Stimulated activated CD8-positive, alpha-beta memory T cell treated with anti-CD3 and anti-CD28 coated beads, Interleukin-15, amount 100 ng/mL, for 1 hour (primary cell): ENCODE measurements at places on chromosomes 2 and 18.

GRCh38 chr18:79590191-79591031, 89.2 kb upstream of the CTDP1 start:
- DNase-seq, result no peak

DNA sequence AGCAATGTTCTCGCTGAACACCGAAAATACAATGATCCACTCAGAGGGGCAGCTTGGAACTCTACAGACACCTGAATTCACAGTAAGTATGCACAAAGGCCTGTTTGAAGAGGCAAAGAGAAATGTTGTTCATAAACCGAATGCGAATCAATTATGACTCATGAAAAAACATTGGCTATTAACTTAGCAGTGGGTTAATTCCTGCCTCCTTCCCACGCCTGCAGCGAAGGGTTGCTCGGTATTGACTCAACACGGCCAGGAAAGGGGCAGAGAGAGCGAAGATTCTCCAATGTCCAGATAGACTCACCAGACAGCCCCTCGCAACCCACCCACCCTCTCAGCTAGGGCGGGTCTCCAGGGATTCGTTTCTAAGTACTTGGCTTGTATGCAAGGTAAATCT, 9.4 kb downstream of the CRACDL start:
- no peak for DNase-seq

DNA sequence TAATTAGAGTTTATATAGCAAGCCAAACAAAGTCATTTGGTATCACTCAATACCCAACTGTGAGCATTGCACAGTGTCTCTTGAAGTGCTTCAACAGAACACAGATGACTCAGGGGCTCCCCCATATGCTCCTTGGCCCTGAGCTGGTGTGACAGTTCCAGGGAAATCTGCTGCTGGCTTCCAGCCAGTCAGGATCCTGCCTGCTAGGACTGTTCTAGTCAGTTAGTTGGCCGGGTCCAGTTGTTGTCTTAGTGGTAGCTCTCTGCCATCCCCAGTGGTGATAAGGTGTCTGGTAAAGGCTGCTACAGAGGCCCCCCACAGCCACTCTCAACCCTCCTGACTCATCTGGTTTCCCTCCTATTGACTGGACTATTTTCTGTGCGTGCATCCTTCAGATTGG, 100.3 kb downstream of the IRS1 start:
- no peak for DNase-seq

DNA sequence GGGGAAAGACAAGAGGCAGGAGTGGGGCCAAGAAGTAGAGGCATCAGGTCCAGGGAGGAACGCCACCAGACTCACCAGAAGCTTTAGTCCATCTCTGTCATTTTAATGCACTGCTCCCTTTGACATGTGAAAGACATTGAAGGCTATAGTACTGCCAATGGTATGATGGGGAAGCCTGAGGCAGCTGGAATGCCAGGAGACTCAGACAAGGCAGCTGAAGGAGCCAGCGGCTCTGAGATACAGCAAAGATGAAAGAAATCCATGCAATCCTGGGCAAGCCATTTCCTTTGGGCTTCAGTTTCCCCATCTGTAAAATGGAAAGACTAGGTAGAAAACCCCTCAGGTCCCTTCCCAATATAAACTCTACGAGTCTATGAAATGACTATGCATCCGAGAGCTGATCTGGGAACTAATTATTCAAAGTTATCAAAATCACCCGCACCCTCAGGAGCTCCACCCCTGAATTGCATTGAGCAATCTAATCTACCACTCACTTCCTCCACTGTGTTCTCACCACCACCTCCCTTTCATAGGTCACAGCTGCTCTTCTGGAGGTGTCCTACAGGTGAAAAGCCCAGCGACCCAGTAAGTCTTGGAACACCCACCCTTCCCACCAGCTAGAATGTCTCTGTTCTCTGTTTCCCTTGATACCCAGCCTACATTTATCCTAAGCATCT, 3.1 kb downstream of the CXCR2 start:
- no peak for DNase-seq

DNA sequence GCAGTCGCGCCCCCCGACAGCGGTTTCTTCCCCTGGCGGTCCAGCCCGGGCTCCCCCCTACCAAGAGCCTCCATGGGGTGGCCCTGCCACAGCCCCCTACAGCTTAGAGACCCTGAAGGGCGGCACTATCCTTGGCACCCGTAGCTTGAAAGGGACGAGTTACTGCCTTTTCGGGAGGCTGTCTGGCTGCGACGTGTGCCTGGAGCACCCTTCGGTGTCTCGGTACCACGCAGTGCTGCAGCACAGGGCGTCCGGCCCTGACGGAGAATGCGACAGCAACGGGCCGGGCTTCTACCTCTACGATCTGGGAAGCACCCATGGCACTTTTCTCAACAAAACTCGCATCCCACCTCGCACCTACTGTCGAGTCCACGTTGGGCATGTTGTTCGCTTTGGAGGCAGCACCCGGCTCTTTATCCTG, 475 bp downstream of the SLC4A1AP start:
- no peak for DNase-seq

DNA sequence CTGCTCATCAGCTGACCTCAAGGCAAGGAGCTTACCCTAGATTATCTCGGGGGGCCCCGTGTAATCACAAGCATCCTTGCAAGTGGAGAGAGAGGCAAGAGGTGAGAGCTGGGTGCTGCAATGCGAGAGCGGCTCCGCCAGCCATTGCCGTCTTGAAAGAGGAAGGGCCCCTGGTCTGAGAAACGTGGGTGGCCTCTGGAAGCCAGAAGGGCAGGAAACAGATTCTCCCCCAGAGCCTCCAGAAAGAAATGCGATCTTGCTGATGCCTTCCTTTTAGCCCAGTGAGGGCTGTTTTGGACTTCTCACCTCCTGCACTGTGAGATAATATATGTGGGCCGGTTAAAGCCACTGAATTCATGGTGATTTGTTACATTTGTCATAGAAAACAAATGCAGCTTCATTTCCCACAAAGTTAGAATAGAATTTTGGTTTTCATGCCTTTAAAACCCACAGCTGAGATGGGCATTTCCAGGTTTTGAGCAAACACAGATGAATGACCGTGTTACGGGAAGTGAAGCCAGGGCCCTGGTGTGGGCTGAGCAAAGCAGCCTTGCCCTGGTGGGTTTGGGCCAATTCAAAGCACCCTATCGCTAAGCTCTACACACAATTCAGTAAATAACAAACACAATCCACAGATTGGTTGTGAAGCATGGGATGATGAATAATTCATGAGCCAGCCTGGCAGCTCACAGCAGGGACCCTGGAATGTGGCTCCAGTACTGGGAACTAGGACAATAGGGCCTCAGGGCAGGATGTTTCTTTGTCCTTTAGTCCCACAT, 319.9 kb upstream of the HS6ST1 start:
- no peak for DNase-seq

- DNase-seq, result no peak
These were observed 112.1 kb downstream of the RBMS1 start for GRCh38 chr2:160381425-160381951.
